ENCODE measurements at places on chromosomes 5 and 9. TPM values are rescaled to one million over a fixed set of nuclear protein-coding genes. Genes with fewer than 3 reads are reported as not detected.

The ELOVL7 gene
- total RNA-seq, result 5.4 TPM

DNA sequence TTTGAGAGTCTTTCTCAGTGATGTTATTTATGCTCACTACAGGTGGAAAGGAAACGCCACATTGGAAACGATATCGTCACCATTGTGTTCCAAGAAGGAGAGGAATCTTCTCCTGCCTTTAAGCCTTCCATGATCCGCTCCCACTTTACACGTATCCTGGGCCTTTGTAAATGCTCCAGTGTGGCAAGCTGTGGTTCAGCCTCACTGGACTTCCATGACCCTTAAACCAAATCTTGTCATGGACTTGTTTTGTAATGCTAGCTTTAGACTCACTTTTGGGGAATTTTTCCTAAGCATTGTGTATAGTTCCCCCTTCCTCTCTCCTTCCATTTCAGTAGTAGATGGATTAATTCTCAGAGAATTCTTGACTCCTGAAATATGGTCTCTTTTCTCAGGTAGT, 60.9 kb upstream of the SLC2A8 start:
- no peaks in the 10 kb centered on the region for H3K36me3 ChIP-seq
- peak overlapping the region; percentile 83 for H3K27ac ChIP-seq
- no peaks in the 10 kb centered on the region for H3K27me3 ChIP-seq
- DNase-seq, result no peak
- peaks cover 2% of the 10 kb centered on the region for H3K4me1 ChIP-seq

DNA sequence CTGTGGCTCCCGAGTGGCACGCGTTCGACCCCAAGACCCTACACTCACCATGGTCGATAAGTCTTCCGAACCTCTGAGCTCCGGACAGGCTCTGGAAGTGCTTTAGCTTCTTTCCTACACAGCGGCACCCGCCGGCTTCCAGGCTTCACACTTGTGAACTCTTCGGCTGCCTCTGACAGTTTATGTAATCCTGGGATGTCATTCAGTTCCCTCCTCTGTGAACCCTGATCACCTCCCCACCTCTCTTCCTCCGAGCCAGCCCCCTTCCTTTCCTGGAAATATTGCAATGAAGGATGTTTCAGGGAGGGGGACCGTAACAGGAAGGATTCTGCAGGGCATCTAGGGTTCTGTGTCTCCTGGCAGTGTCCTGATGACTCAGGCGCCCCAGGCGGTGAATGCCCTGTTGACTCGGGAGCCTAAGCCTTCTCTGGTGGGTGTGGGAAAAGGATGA, at the start of gene CD14:
CD14 (minus strand) TSS at position 155 of the 451 bp plus-strand sequence; CDS start at position 51, 104 bp downstream.
- no peaks in the 10 kb centered on the region for H3K4me1 ChIP-seq
- no peak within 1 kb of the TSS for H3K27ac ChIP-seq
- peak; percentile 84 for DNase-seq
- H3K4me3 ChIP-seq, result peak within 1 kb of the TSS; percentile 15
- H3K27me3 ChIP-seq, result no peaks in the 10 kb centered on the region

The GRXCR2 gene
- not detected for total RNA-seq
